CMK (cell line): ENCODE measurements at places on chromosomes 13 and 19.

DNA sequence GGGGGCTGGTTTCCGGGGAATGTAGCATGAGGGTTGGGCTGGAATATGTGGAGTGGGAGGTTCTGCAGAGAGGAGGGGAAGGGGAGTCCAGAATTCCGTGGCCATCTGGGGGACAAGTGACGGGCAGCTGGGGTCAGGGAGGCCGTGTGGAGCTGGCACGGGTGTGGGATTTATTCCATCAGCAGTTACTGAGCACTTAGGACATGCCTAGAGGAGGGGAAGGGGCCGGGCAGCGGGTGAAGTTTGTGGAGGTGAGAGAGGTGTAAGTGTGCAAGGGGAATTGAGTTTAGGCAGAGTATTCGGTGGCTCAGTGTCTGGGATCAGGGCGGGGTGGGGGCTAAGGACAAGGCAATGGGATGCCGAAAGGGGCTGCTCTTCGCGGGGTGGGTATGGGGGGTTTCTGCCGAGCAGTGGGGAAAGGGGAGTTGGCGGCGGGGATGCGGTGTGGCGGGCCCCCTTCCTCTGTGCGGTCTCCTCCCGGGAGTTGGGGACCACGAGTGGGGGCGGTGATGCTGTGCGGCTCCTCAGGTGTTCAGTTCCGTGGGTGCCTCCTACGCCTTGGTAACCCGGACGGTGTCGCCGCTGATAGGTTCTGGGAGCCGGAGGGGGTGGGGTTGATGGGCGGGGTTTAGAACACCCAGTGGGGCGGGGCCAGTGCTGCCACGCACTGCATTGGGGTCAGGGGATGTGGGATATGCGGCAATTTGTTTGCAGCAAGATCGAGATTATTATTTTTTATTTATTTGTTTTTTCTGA is 5.4 kb downstream of the CCDC61 start:
- no peak for DNase-seq

DNA sequence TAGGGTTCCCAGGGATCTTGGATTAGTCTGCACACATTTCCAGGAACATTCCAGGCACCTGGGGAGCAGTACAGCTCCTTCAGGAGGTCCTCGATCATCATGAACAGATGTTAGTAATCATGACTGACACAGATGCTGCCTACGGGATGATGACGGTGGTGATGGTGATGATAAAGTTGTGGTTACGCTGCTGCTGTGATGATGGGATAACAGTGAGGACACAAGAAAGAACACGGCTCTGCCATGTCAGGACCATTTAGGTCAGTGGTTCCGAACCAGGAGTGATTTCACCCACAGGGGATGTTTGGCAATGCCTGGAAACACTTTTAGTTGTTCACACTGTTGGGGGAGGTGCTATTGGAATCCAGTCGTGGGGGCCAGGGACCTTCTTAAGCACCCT is 1193.0 kb downstream of the UQCRFS1 start:
- no peak for DNase-seq

DNA sequence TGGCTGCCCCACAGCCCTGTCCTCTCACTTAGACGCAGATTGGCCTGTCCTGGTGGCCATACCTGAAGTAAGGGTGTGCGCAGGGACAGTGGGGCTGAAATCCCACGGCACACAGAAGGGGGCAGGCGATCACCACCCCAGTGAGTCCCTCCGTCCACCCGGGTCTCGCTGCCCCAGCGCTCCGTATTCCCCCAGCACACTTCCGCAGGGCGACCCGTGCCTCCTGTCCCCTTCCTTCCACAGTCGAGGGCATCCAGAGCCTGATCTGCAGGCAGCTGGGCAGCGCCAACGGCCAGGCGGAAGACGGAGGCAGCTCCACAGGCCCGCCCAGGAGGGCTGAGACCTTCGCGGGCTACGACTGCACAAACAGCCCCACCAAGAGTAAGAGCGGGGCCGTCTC is 25.3 kb downstream of the PEX11G start:
- DNase-seq = no peak

DNA sequence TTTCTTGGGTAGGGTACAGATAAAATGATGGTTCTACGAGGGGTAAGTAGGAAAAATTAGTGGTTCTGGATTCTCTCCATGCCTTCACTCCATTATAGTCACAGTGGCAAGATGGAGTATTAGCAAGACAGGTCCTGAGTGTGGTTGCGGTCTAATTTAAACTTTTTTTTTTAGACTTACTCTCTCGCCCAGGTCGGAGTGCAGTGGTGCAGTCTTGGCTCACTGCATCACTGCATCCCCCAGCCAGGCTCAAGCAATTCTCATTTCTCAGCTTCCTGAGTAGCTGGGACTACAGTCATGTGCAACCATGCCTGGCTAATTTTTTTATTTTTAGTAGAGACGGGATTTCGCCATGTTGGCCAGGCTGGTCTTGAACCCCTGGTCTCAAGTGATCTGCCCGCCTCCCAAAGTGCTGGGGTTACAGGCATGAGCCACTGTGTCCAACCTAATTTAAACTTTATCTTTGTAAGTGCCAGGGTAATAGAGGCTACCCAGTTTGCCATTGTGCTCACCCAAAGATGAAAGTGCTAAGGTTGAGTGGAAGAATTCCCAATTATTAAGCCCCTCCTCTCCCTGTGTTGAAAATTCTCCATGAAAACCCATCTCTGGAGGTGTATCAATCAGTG is 135.6 kb downstream of the TM9SF2 start:
- no peak for DNase-seq

DNA sequence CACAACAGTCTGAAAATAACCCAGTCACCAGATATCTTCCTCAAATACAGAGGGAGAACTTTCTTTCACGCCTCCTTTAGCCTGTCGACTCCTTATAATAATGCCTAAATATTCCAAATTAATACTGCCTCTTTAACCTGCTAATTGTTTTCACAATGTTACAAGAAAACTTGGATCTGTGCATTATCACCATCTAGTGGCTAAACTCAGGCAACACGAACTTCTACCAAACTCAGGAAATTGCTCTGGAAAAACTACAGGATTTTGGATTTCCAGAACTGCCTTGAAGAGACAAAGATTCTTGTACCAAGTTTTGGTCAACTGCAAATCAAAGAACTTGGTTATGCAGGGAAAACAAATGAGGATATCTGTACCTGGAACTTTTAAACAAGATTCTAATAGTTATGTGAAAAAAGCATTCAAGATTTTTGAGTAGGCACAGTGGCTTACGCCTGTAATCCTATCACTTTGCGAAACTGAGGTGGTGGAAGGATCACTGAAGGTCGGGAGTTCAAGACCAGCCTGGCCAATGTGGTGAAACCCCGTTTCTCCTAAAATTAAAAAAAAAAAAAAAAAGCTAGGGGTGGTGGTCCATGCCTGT is 10.8 kb downstream of the CLN5 start:
- DNase-seq = no peak

GRCh38 chr13:38888309-38888708 is 102.3 kb downstream of the STOML3 start:
- no peak for DNase-seq

DNA sequence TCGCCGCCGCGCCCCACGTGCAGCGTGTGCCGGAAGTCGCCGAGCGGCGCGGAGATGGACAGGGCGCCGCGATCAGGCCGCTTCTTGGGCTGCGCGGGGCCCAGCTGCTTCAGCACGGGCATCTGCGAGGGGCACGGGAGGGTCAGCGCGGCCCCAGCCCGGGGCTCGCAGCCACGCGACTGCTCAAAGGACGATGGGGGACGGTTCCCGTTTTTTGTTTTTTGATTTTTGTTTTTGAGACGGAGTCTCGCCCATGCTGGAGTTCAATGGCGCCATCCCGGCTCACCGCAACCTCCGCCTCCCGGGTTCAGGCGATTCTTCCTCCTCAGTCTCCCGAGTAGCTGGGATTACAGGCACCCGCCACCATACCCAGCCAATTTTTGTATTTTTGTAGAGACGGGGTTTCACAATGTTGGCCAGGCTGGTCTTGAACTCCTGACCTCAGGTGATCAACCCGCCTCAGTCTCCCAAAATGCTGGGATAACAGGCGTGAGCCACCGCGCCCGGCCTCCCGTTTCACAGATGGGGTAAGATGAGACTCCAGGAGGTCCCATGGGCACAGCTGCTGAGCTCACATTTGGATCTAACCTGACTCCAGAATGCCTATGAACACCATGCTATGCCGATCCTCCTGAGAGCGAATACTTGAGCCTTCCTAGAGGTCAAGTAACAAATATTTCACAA is 2.0 kb upstream of the LENG9 start:
- no peak for DNase-seq

DNA sequence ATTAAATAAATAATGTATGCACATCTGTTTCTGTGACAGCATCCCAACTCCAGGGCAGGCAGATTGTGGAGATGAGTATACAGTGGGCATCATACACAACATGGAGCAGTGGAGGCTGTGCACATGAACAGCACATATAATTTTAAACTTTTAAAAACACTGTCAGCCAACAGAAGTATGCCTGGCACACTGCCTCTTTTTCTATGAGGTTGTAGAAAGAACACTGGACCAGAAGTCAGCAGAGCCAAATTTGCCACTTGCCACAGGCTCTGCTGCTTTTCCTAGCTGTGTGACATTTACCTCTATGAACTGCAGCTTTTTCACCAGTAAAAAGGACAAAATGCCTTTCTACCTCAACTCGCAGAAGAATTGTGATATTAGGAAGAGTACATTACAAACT is 118.7 kb downstream of the FRY start:
- no peak for DNase-seq

- DNase-seq = no peak
These were observed 13.6 kb upstream of the ZNF611 start for GRCh38 chr19:52748336-52748950.

DNA sequence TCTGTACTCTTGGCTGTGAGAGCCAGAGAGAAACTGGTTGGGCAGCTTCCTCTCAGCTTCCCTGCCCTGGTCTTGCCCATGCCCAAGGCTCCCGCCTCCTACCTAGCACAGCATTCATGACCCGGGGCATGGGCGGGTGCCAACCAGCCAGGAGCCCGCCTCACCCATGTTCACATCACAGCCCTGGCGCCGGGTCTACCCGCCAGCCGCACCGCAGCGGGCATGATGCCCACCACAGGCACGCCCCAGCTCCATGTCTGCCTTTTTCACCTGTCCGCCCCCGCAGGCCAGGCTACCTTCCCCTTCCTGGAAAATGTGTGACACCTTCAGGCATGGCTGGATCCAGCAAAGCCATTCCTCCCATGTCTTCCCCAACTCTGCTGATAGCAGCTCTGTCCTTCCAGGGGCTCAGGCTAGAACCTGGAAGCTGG is 42.1 kb downstream of the PTPRS start:
- no peak for DNase-seq

- DNase-seq = no peak
These were observed 6.1 kb downstream of the KLK7 start for GRCh38 chr19:50977626-50978025.

DNA sequence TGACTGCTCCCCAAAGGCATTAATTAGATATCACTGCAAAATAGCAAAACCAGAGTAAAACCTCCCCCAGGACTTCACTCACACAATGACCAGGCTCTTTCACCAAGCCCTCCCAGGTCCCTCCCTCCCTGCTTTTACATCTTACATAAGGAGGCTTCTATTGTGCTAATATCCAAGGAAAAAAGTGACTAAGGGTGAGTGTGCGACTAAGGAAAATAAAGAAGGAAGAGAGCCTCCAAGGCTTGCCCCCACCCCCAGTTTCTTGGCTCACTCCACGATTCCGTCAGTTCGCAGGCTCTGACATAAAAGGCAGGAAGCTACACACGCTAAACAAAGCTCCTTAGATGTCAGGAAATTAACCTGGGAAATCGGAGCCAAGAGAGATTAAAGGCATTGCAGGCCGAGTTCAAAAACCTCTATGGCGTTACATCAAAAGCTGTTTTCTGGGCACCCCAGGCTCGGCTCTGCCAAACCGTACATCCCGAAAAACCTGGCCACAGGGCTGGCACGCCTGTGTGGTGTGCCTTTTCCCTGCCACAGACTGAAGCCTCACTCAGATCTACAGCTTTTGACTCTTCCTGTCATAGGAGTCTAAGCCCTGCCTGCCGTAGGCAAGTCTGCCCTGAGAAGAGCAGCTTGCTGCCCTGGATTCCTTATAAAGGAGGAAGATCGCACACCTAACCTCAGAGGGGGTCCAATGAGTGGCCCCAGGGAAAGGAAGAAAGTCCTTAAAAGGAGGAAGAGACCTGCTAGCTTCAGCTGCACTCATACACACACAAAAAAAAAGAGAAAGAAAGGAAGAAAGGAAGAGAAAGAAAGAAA is 67.0 kb upstream of the SERP2 start:
- no peak for DNase-seq

GRCh38 chr19:18183529-18183928 is 9.5 kb upstream of the MPV17L2 start:
- DNase-seq = no peak

- DNase-seq = no peak
These were observed 368.3 kb downstream of the IRS2 start for GRCh38 chr13:109418111-109418510.

DNA sequence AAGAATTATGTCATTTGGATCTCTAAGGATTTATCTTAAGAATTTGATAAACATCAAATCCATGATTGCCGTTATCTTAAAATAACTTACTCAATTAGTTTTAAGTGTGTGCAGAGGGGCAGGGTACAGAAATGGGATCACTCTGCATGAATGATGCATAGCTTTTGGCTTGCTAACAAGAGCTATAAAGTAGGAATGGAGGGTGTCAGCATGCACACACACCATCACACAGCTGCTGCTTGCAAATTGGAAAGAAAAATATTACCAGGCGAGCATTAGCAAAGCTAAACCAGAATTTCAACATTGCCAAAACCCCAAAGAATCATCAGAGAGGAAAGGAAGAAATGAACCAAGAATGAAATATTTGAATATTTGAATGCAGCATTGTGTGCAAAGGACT is 580.6 kb downstream of the LMO7 start:
- DNase-seq = no peak

- DNase-seq = no peak
These were observed 3.9 kb downstream of the SLC25A15 start for GRCh38 chr13:40793339-40793738.

GRCh38 chr19:35528218-35529038 is at the start of gene SBSN:
TSS of gene SBSN (minus strand) at chr19:35528311. CDS start at chr19:35528281, 30 bp downstream.
- DNase-seq = no peak

DNA sequence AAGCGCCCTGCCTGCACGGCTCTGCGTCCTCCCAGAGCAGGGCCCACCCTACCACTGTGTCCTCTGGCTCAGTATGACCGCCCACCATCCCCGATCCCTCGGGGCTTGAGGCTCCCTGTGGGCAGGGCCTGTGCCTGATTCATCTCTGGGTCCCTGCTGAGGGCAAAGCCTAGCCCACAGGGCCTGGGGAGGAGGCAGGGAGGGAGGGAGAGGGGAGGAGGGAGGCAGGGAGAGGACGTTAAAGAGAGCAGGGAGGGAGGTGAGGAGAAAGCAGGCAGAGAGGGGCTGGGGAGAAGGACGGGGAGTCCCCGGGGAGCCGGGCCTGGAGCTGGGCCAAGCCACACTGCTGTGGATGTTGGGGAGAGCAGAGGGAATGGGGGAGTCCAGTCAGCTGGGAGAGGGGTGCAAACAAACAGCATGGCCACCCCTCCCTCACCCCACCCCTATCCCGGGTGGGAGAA is 4.0 kb upstream of the ERFL start:
- DNase-seq = no peak

GRCh38 chr19:1851654-1852580 is 3.6 kb upstream of the REXO1 start:
- no peak for DNase-seq

DNA sequence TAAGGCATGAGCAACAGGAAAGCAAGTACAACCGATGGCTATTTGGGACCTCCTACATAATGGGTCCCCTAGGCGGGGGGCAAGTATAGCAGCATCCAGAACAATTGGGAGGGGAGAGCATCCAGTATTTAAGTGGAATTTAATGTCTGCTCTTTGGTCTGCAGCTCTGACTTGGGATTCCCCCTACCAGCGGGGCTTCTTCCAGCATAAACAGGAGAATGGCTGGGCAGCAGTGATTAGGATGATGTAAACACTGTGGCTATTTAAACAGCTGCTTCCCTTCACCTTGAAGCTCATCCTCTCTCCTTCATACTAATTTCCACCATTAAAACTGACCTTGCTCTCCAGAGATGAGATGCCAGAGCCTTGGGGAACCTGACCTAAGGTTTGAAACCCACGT is 73.9 kb upstream of the OXGR1 start:
- DNase-seq = no peak
